ENCODE measurements at places on chromosomes 1 and 21. TPM values are rescaled to one million over a fixed set of nuclear protein-coding genes. Genes with fewer than 3 reads are reported as not detected.
A peak's percentile ranks its signal among the peaks of the same experiment; 100 is the strongest.

DNA sequence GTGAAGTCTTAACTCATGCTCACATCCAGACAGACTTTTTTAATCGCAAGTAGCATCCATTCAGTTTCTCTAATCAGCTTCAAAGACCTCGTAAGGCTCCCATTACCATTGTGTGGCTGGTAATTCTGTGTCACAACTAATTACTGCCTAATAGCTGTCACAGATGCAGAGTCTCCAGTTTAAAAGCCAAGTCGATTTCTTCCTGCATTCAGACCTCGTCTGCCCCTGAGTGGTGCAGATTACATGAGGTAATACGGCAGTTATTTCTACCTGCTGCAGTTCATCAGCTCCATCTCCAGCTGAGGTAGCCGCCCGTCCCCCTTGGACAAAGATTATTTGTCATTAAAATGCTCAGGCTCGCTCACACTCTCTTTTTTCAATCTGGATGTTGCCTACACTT lies 34.4 kb upstream of the OLIG2 start:
- no peak for DNase-seq

DNA sequence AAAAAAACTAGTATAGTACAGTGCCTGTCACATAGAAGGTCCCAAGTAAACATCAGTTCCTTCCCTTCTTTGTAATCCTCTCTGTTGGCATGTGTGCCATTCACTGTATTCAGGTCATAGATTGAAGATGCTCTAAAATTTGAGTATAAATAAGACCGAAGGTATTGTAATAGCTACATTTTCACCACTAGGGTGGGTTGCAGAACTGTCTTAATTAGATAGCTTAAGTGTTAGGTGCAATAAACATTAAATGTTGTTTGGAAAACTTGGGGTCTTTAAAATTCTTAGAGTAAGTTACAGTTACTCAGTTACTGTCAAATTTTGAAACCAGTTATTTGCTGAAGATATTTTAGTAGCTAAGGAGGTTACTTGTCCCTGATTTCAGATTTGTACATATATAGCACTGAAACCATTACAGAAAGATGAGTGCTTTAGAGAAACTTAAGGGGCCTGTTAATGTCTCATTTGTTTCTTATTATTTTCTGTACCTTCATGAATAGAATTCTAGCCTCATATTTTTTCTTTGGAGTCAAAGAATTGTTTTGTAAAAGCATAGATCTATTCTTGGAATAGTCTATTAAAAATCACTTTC lies 24.3 kb downstream of the PER3 start:
- DNase-seq = no peak

The DPT gene
- not detected for total RNA-seq

The DTL gene
- 82.4 TPM for total RNA-seq

DNA sequence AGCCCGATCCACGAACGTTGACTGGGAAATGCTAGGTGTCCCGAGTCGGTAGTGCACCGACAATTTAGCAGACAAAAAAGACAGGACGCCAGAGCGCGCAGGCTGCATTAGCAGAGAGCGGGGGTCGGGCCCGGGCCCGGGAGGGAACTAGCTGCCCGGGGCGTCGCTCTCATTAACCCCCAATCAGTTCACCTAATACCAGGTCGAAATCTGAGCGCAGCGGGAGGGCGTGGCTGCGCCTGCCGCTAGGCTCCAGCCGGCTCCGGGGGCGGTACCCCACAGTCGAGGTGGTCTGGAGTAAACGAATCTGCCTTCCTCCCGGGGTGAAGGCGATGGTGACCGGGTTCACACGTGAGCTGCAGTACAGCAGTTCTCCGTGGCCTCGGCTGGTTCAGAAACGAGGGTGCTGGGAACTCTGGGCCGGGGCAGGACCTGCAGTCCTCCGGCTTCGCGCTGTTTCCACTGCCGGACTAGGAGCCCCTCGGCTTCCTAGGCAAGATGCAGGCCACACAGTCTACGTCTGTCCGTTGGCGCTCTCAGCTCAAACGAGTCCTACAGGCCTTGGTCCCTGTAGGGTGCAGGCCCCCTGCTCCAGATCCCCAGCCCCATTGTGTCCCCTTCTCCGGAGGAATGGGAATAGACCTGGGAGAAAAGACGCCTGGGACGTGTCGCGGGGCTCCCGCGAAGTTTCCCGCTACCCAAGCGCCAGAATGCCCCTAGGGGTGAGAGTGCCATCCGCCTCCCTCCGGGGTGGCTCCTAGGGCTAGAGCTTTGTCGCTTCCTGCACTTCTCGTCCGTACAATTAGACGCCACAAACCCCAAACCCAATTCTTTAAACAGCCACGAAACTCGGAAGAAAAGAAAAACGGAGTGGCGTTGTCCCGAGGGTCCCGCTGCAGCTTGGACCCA lies 2.0 kb downstream of the GFI1 start:
- peak; percentile 28 for DNase-seq

DNA sequence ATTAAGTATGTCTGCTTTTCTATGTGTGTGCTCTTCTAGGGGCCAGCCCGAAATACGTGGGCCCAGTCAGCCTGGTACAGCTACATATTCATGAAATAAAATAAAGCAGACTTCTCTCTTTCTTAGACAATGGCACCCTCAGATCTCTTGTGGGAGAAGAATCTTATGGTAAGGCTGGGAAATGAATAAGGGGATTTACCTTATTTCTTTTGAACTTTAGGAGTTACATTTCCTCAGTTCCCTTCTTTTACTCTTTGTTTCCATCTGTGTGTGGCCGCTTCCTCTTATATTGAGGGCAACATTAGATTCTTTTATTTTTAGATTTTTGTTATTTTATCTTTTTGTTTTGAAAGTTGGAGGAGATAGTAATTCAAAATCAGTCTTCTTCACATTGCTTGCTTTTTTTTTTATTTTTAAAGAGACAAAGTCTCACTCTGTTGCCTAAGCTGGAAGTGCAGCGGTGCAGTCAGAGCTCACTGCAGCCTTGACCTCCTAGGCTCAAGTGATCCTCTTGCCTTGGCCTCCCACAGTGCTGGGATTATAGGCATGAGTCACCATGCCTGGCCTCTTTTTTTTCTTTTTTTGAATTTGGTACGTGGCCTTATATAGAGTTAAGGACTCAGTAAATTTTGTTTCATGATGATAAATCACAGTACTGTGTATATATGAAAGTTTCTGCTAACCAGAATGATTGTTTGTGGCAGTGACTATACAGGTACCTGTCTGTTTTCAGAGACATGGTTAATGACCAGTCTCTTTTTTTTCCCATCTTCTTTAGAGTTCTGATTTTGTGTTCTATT lies 9.1 kb downstream of the LAMC1 start:
- DNase-seq = no peak

DNA sequence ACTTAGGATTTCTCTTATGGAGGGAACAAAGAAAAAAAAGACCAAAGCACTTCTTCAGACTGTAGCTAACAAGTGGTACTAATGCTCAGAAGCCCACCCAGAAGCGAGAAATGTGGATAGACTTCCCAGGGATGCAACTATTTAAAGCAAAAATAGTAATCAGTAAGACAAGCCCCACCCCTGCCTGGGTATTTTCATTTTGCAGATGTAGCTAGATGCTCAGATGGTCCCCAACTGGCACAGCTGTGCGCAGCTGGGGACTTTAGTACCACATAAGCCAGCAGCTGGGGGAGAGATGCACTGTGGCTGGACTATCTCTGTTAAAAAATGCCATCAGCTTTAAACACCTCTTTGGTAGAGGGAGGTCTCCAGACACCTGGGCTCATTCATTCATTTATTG lies 77.8 kb upstream of the SPAG17 start:
- DNase-seq = no peak

- no peak for DNase-seq
Measured at GRCh38 chr1:56416495-56416894, 162.9 kb downstream of the PLPP3 start.

DNA sequence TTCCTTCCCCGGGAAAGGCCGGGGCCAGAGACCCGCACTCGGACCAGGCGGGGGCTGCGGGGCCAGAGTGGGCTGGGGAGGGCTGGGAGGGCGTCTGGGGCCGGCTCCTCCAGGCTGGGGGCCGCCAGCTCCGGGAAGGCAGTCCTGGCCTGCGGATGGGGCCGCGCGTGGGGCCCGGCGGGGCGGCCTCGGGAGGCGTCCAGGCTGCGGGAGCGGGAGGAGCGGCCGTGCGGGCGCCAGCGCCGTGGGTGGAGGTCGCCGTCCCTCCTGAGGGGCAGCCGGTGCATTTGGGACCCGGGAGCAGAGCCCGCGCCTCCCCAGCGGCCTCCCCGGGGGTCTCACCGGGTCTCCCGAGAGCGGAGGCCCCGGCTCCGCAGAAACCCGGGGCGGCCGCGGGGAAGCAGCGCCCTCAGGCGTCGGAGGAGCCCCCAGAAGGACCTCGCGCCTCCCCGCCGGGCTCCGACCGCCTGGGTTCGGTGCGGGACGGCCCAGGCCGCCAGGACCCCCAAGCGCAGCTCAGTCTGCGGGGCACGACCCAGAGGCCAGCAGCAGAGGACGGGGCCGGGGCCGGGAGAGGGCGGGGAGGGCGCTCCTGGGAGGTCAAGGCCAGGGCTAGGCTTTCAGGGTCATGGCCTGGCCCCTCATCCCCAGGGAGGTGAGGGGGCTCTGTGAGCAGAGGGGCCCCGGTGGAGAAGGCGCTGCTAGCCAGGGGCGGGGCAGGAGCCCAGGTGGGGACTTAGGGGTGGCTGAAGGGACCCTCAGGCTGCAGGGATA lies 7.2 kb upstream of the SLX9 start:
- peak; percentile 33 for DNase-seq

The CADM3 gene
- total RNA-seq = 10.0 TPM

DNA sequence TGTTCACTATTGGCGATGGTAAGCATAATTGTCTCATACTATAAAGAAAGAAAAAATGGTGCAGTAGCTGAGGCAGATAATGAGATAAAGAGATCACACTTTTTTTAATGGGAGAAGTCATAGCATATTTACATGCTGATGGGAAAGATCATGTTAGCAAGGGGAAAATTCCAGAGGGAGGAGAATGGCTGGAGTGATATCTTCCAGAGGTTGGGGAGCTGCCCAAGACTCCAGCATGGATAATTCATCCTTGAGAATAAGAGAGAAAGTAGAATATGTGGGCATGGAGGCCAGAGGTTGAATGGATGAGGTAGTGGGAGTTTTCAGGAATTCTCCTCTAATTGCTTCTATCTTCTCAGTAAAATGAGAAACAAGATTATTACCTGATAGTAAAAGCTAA lies 45.8 kb upstream of the RGS1 start:
- DNase-seq = no peak

GRCh38 chr21:33686386-33686785 lies 44.1 kb downstream of the ITSN1 start:
- no peak for DNase-seq

DNA sequence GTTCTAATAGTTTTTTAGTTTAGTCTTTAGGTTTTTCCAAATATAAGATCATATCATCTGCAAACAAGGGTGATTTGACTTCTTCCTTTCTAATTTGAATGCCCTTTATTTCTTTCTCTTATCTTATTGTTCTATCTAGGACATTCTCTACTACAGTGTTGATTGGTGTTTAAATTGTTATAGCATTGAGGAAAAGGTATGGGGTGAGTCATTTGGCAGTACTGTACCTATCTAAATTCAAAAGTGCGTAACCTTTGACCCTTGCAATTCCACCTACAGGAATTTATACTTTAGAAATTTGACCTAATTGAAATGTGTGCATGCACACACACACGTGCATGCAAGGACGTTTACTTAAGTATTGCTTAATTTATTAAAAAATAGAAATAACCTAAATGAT lies 78.3 kb downstream of the MAB21L3 start:
- DNase-seq = no peak

DNA sequence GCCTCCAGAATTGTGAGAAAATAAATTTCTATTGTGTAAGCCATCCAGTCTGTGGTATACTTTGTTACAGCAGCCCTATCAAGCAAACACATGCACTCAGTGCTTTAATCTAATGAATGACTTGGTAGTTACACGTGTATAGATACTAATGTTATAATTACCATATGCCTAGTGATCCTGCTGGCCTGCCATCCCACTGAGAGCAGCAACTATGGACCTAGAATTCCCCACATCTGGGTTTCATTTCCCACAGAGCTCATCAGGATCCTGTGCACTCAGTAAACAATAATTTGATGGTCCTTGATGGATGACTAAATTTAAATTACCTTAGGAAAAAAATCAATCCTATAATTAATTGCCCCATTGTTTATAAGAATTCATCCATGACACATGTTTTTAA lies 86.5 kb upstream of the RGS1 start:
- no peak for DNase-seq

- no peak for DNase-seq
Measured at GRCh38 chr1:8763888-8764287, 53.6 kb downstream of the RERE start.

- no peak for DNase-seq
Measured at GRCh38 chr21:38982096-38982495, 176.4 kb downstream of the ETS2 start.

The SLAMF9 gene
- not detected for total RNA-seq

DNA sequence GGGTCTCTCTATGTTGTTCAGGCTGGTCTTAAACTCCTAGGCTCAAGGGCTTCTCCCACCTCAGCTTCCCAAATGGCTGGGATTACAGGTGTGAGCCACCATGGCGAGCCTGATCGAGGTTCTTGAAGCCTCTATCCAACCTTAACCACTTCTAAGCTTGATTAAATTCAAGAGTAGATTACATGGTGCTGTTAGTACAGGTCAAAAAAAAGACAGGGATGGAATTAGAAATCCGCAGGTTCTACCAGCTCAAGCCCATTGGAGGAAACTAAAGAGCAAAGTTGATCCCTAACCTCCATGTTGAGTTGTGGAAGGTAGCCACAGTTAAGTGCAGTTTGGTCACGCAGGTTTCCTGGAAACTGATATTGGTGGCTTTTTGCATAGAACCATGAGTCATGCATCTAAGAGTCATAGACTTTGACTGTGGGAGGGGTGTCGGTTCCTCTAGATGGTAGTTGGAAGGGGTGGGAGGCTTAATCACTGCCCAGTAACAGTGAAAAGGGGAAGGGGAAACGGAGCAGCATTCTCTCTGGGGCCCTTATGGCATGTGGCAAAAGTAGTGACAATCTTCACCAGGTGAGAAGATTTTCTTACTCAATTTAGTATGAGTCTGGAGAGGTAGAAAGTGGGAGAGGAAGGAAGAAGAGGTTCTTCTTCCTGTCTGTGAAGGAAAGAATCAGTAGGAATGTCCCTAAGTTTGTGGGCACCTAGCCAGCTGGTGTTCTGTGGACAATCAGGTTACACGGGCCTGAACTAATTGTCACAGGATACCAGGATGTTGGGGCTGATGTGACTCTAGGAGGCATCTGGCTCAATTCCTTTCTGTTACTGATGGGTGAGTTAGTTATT lies 7.0 kb downstream of the CD53 start:
- DNase-seq = no peak

Measured in neural crest cell (in vitro differentiated cells).